SK-N-DZ (cell line): ENCODE measurements at places on chromosomes 12 and 14.

DNA sequence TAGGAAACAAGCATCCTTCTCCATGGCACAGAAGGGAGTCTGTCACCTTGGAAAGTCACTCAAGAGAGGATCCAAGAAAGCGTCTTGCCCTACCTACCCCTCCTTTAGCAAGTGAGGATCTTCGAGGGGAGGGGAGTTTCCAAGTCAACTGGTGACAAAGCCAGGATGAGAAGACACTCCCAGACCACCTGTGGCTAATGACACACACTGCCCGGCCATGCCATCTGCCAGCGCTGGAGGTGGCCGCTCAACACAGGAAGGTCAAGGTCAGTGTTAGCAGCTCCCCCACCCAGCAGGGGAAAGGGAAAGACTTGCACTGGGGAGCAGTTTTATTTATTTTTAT lies 41.3 kb downstream of the ELK3 start:
- DNase-seq = no peak

GRCh38 chr12:94659346-94659930 lies 9.1 kb upstream of the TMCC3 start:
- DNase-seq = no peak

DNA sequence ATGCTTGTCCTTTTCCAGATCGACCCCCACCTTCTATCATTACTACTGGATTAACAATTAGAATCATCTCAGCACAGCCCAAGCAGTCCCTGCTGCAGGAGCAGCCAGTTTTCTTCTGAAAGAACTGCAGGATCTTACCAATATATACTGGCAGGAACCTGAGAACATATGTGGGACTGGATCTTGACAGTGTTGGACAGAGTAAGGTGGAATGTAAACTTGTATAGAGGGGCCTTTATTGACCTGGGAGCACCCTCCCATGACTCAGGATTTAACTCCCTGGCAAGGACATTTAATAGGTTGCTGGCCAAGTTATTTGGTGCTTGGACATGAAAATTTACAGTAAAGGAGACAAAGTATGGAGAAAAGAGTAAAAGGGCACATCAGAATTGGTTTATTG lies 66.2 kb upstream of the TMX1 start:
- DNase-seq = no peak

DNA sequence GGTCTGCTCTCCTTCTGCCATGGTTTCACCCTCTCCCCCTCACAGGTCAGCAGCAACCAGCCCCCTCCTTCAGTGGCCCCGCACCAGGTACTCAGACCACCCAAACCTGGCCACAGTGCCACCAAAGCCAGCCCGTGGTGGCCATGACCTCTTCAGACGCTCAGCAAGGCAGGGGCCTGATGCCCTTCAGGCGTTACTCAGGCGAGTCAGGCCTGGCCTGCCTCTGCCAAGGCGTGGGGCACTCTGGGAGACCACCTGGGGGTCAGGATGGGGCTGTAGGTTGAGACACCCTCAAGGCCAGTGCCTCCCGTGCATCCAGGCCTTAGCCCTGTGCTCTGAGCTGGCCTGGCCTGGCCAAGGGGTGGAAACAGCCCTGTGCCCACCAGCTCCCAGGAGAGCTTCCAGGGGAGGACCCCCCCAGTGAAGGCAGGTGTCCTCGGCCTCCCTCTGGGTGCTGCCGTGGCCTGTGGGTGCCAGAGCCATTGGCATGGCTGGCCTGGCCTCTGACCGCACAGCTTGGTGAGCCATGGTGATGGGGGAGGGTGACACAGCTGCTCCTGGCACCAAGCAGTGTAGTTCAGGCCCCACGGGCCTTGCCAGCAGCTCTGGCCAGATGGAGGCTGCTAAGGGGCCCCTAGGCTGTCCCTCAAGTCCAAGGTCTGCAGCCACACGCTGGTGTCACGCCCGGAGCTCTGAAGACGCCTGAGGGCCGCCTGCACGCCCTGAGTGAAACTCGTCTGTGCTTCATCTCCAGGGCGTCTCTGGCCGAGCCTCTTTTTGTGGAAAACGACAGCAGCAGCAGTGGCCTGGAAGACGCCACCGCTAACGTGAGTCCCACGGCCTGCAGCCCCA lies 15.1 kb downstream of the XRCC3 start:
- no peak for DNase-seq

DNA sequence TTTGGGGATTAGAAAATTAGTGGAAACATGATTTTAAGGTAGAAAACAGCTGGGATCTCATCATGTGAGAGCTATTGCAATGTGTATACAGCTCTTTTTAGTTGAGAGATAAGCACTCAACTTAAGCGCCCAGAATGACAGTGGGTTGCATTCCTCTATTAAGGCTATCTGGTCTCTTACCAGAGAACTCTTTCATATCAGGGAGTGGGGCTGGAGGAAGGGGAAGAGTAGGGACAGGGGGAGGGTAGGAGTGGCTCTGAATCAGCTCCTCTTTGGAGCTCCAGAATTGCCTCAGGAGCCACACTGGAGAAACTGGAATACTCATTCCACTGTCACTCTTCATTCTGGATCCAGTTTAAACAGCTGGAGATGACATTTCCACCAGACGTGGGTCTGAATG lies 9.2 kb upstream of the PLEKHG3 start:
- no peak for DNase-seq

GRCh38 chr14:72573725-72574417 lies 320.0 kb downstream of the DPF3 start:
- DNase-seq = no peak

DNA sequence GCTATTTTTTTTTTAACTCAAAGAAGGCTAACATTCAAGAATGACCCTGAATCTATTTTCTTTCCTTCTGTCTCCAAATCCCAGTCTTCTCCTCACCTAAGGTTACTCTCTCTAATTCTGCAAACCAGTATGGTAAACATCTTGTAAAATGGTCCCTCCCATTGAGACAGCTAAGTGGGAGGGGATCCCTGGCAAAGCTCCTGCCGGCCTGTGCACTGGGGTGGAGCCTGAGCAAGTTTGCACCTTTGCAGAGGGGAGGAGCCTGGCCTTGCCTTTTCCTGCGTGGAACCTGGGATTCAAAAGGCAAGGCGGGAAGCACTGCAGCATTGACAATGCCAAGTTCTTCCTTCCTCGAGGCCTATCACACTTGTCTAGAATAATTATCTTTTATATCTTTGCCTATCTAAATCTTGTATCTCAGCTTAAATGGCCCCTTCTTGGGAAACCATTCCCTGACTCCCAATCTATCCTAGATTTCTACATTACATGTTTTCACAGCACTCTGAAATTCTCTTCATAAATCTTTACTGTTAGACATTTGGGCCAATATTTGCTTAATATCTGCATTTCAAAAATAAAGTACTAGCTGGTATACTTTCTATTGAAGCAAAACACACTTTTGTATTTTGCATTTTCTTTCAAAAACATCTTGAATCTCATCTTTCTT lies 83.0 kb downstream of the EPS8 start:
- DNase-seq = no peak

DNA sequence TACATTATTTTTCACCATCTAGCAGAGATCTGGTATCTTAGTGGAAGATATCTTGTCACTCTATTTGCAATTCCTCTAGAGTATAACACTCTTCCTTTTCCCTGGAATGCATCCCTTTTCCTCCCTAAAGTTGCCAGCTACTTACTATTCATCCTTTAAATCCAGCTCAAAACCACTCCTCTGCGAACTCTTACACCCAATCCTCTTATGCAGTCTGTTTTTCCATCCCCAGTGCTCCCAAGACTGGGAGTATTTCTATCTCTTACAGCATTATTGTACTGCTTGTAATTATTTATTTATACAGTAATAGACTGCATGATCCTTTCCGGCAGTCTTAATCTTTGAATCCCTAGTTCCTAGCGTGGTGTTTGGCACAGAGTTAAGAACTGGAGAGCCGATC lies 2.9 kb upstream of the SRGAP1 start:
- no peak for DNase-seq

- no peak for DNase-seq
These were observed 15.5 kb upstream of the PNMA1 start for GRCh38 chr14:73729556-73730265.

- no peak for DNase-seq
These were observed 207.6 kb upstream of the PDZRN4 start for GRCh38 chr12:40980427-40980961.

GRCh38 chr12:95909871-95910270 lies 32.5 kb downstream of the CCDC38 start:
- DNase-seq = no peak

DNA sequence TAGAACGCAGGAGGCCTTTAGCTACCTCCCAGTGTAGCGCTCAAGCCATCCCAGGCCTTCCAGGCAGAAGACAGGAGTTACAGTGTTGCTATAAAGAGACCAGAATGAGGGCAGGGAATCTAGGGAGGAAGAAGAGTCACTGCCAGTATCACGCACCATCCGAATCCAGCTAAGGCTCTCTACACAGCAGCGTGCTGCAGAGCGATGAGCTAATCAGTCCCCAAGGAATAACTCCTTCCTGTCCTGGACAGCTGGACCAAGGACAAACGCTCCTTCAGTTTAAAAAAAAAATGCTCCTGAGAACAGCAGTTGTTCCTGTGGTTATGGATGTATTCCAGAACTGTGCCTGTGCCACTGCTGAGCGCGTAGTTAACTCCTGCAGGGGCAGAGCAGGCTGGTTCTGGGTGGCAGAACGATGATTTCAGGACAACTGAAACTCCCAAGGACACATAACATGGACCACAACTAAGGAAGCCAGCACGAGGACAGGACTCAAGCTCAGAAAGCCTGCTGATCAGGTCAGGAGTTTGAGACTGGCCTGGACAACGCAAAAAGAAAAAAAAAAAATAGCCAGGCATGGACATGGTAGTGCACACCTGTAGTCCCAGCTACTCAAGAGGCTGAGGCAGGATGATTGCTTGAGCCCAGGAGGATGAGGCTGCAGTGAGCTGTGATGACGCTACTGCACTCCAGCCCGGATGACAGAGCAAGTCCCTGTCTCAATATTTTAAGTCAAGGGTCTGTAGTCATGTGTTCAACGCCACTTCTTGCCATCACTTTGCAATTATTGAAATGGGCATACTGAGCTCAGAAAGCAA lies 2.6 kb downstream of the IFFO1 start:
- no peak for DNase-seq

DNA sequence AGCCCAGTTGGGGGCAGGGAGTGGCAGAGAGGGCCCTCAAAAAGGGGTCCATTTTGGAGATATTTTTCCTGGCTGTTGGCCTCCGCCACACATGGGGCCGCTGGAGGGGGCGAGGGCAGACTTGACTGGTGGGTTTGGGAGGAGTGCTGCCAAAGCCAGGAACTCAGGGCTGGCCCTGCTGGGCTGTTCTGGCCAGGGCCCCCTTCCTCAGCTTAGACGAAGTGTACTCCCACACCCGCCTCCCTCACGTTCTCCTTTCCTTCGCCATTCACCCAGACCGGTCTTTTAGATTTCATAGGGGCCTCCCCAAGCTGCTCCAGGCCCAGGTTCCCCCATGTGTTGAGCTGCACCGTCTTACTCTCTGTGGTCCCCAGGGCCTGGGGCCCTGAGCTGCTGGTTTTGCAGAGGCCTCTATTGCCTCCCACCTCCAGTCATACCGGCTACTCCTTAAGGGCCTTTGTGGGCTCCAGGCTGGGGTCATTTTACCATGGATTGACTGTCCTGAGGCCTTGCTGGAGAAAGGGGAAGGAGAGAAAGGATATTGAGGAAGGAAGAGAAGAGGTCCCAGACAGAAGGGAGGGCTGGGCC lies 1.3 kb downstream of the KRT7 start:
- DNase-seq = no peak

DNA sequence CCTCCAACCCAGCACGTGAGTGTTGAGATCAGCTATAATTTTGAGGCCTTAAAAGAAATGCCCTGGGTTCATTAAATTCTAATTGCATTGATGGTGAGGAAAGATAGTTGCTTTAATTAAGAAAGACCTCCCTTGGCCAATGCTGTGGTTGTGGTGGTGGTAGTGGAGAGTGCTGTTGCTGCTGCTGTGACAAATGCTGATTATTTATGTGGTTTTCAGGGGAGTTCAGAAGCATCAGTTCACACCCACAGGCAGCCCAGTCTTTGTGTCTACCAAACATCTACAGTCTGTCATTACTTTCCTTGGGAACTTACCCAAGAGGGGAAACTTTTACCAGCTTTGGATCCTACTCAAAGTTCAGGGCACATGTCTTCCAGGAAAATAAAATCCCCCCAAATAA lies 178.4 kb upstream of the PARP11 start:
- no peak for DNase-seq

- no peak for DNase-seq
These were observed 61.1 kb downstream of the NINJ2 start for GRCh38 chr12:601976-602699.

GRCh38 chr12:110688446-110689280 lies at the start of gene HVCN1:
Gene HVCN1, minus strand, starts transcription at chr12:110689115. Its CDS starts 5,870 bp downstream, at chr12:110683245.
- no peak for DNase-seq

DNA sequence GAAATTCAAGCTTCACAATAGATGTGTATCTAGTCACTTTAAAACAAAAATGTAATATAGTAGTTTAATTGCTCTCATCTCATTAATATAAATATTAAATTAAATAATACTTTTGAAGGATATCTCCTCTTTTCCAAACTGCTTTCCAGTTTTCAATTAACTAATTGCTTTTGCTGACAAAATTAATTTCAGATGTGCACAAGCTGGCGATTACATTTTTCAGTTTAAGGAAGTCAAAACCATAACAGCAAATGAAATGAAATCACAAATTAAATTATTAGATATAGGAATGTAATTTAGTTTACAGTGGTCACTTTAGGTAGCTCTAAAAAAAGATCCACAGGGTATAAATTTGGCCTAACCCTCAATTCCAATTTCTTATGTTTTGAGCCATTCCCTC lies 362.1 kb downstream of the SLC6A15 start:
- DNase-seq = no peak

DNA sequence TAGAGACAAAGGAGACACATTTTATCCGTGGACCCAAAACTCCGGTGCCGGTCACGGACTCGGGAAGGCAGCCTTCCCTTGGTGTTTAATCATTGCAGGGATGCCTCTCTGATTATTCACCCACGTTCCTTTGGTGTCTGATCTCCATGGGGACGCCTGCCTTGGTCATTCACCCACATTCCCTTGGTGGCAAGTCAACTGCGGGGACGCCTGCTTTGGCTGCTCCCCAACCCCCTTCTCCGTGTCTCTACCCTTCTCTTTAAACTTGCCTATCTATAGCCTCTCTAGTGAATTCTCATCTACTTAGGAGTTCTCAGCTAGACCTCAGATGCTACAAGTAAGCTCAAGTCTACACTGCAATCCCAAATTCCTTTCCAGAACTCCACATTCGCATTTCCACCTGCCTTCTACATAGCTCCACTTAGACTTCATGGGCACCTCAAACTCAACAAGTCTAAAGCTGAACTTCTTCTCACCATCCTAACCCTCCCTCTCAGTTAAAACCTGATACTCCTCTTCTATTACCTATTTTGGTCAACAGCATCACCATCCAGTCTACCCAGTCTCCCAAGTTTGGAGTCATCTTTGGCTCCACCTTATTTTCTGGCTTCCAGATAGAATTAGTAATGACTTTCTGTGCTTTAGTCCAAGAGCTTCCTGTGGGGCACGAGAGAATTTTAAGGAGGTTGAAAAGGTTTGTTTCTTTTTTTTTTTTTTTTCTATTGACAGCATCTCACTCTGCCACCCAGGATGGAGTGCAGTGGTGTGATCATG lies 14.4 kb downstream of the SPTLC2 start:
- no peak for DNase-seq
